Activated CD8-positive, alpha-beta T cell treated with anti-CD3 and anti-CD28 coated beads for 36 hours (primary cell): ENCODE measurements at places on chromosomes 3 and 15. TPM values are rescaled to one million over a fixed set of nuclear protein-coding genes. Genes with fewer than 3 reads are reported as not detected.
A peak's percentile ranks its signal among the peaks of the same experiment; 100 is the strongest.

GRCh38 chr15:48516121-48516520, 129.4 kb downstream of the FBN1 start:
- H3K4me3 ChIP-seq = no peak overlapping the region
- DNase-seq = no peak
- H3K4me1 ChIP-seq = no peaks in the 10 kb centered on the region
- H3K36me3 ChIP-seq = no peaks in the 10 kb centered on the region
- peaks cover 3% of the 10 kb centered on the region for H3K27me3 ChIP-seq

- no peaks in the 10 kb centered on the region for H3K36me3 ChIP-seq
- H3K4me1 ChIP-seq = no peaks in the 10 kb centered on the region
- DNase-seq = no peak
- H3K27ac ChIP-seq = no peak overlapping the region
- H3K27me3 ChIP-seq = peaks cover 24% of the 10 kb centered on the region
- no peak overlapping the region for H3K4me3 ChIP-seq
These were observed 31.3 kb downstream of the GATM start for GRCh38 chr15:45347033-45347432.

The CORO2B gene
- total RNA-seq = not detected

DNA sequence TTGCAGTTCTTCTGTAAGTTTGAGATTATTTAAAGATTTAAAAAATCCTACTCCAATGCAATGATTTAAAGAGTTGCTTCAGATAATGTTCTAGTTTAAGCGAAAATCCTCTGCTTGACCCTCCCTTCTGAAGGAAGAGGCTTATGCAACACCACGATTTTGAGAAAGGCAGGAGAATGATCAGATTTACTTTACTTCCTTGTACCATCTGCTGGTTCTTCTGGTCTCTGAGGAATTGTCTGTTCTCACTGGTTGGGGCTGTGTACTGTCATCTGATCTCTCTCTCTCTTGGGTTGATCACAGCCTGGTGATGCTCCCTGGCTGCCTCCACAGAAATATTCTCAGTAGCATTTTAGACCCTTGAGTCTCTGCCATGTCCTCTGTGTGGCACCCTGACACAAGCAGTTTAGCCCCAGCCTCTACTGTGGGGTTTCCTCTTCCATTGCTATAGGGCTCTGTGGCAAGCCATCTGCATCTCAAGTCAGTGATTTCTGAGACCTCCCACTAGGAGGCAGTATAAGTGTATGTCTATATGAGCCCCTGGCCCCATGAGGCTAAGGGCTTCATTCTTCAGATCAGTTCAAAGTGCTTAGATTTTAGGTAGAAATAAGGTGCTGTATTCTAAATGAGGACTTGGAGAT, 50.8 kb upstream of the PLAAT1 start:
- H3K36me3 ChIP-seq = no peaks in the 10 kb centered on the region
- H3K27ac ChIP-seq = no peak overlapping the region
- H3K4me3 ChIP-seq = no peak overlapping the region
- DNase-seq = peak; percentile 21

DNA sequence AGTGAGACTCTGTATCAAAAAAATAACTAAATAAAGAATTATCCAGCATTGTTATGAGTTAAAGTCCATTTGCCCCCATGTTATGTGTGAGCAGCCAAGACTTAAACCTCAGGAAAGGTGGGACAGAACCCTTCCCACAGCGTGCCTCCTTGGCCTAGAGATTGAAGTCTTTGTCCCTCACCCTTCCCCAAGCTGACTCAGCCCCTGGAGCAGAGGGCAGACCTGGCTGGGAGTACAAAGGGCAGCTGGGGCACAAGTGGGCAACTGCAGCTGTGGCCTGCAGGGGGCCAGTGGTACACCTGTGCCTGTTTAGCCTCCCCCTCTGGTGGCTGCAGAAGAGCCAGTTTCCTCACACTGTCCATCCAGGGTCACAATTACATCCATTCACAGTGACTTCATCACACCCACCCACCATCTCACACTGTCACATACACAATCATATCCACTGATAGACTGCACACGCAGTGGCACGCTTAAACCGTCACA, 940 bp upstream of the ACY1 start:
- DNase-seq = peak; percentile 66
- H3K4me3 ChIP-seq = peak overlapping the region; percentile 92
- peak overlapping the region; percentile 95 for H3K27ac ChIP-seq
- H3K27me3 ChIP-seq = no peaks in the 10 kb centered on the region

GRCh38 chr3:48492461-48493202, 11.3 kb downstream of the SHISA5 start:
- no peak overlapping the region for H3K27ac ChIP-seq
- H3K4me1 ChIP-seq = no peaks in the 10 kb centered on the region
- no peaks in the 10 kb centered on the region for H3K36me3 ChIP-seq
- no peak overlapping the region for H3K4me3 ChIP-seq
- no peaks in the 10 kb centered on the region for H3K27me3 ChIP-seq

GRCh38 chr3:177071496-177072156, 125.7 kb downstream of the TBL1XR1 start:
- H3K27me3 ChIP-seq = no peaks in the 10 kb centered on the region
- peaks cover 61% of the 10 kb centered on the region for H3K4me1 ChIP-seq
- no peak for DNase-seq
- peaks cover 38% of the 10 kb centered on the region for H3K36me3 ChIP-seq
- H3K4me3 ChIP-seq = no peak overlapping the region

The BTD gene
- 4.0 TPM for total RNA-seq

GRCh38 chr3:125057186-125057850, 1.5 kb upstream of the HEG1 start:
- no peaks in the 10 kb centered on the region for H3K36me3 ChIP-seq
- no peak overlapping the region for H3K4me3 ChIP-seq
- no peak for DNase-seq
- H3K27me3 ChIP-seq = peaks cover 13% of the 10 kb centered on the region

The CTXN2 gene
- total RNA-seq = not detected

The ZNF774 gene
- total RNA-seq = 1.2 TPM

- H3K36me3 ChIP-seq = peaks cover 9% of the 10 kb centered on the region
- peak within 1 kb of the TSS; percentile 82 for H3K27ac ChIP-seq
- peak; percentile 69 for DNase-seq
- peak within 1 kb of the TSS; percentile 81 for H3K4me3 ChIP-seq
These were observed at the start of gene SLC35G2 for GRCh38 chr3:136818769-136819391. SLC35G2 (plus strand) TSS chr3:136819126; CDS start chr3:136854461, 35,335 bp downstream.

DNA sequence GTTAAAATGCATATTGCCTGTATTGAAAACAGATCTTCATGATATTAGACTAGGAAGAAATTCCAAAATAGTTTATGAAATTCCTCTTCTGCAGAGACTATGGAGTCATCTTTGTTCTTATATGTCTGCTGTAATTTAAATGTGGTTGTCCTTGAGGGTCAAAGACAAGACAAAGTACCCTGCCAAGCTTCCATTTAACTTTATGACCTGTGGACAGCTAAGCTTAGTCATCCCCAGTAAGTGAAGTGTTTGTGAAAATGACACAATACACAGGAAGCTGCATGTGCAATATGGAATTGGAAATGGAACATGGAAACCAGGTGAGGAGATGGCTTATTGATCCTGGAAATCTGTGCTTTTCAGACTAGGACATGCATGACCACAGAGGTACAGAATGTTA, 68.5 kb upstream of the GBE1 start:
- no peak overlapping the region for H3K4me3 ChIP-seq
- no peaks in the 10 kb centered on the region for H3K36me3 ChIP-seq
- H3K27ac ChIP-seq = no peak overlapping the region
- peaks cover 3% of the 10 kb centered on the region for H3K27me3 ChIP-seq
- no peaks in the 10 kb centered on the region for H3K4me1 ChIP-seq

GRCh38 chr15:78055919-78056713, 21.4 kb downstream of the TBC1D2B start:
- H3K4me1 ChIP-seq = peaks cover 90% of the 10 kb centered on the region
- DNase-seq = no peak
- H3K27me3 ChIP-seq = no peaks in the 10 kb centered on the region
- H3K36me3 ChIP-seq = peaks cover 19% of the 10 kb centered on the region
- H3K27ac ChIP-seq = peak overlapping the region; percentile 83

The DISP2 gene
- total RNA-seq = 0.20 TPM

- H3K27ac ChIP-seq = peak overlapping the region; percentile 94
- peak overlapping the region; percentile 90 for H3K4me3 ChIP-seq
- DNase-seq = no peak
- H3K36me3 ChIP-seq = peaks cover 4% of the 10 kb centered on the region
- peaks cover 22% of the 10 kb centered on the region for H3K27me3 ChIP-seq
These were observed 1.8 kb downstream of the HDGFL3 start for GRCh38 chr15:83205725-83206324.

The KBTBD13 gene
- total RNA-seq = not detected

The LCTL gene
- not detected for total RNA-seq

- no peak for DNase-seq
- no peaks in the 10 kb centered on the region for H3K36me3 ChIP-seq
- H3K27ac ChIP-seq = no peak overlapping the region
- H3K4me3 ChIP-seq = no peak overlapping the region
- H3K27me3 ChIP-seq = peaks cover 14% of the 10 kb centered on the region
These were observed 35.4 kb upstream of the CORO2B start for GRCh38 chr15:68543165-68544008.

DNA sequence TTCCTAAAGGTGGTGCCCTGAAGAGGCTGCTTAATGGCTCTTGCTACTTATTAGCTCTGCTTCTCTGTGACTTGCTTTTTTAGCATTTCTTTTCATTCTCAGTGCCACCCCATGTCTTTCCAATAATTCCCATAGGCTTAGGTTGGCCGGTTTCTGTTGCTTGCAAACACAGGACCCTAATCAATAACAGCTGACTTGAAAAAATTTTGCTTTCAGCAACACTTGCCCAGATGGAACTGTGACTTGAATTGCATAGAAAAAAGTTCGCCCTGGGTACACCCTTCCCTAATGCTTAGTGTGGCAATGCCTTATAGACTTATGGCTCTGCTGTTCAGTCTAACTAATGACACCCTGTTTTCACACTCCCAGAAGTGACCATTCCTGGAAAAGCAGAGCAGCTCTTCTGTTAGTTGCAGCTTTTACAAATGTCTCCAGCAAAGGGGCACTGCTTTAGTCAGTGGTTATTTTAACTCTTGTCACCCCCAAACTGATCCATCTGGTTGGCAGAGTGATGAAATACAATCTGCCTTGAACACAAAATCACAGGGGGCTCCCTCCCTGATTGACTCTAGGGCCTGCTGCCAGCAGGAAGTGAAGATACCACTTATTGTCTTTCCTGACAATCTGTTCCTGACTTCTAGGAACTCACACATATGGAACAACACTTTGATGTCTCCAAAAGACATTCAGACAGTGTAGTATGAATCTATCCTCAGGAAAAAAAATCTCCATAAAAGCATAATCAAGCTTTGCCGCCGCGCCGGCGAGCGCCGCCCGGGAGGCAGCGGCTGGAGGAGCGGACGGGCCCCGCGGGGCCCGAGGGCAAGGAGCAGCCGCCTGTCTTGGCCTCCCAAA, 9.7 kb upstream of the SLMAP start:
- H3K27me3 ChIP-seq = no peaks in the 10 kb centered on the region
- no peaks in the 10 kb centered on the region for H3K4me1 ChIP-seq
- H3K4me3 ChIP-seq = no peak overlapping the region
- H3K36me3 ChIP-seq = no peaks in the 10 kb centered on the region

The BFSP2 gene
- 1.1 TPM for total RNA-seq

GRCh38 chr3:171491361-171491760, 31.2 kb upstream of the TNIK start:
- H3K4me3 ChIP-seq = peak overlapping the region; percentile 58
- H3K36me3 ChIP-seq = peaks cover 9% of the 10 kb centered on the region
- H3K4me1 ChIP-seq = peaks cover 35% of the 10 kb centered on the region
- H3K27me3 ChIP-seq = no peaks in the 10 kb centered on the region
- no peak for DNase-seq
- H3K27ac ChIP-seq = peak overlapping the region; percentile 71

GRCh38 chr3:180430896-180431295, 171.1 kb upstream of the TTC14 start:
- no peaks in the 10 kb centered on the region for H3K36me3 ChIP-seq
- no peak for DNase-seq
- no peaks in the 10 kb centered on the region for H3K27me3 ChIP-seq
- H3K27ac ChIP-seq = no peak overlapping the region
- no peak overlapping the region for H3K4me3 ChIP-seq
- H3K4me1 ChIP-seq = no peaks in the 10 kb centered on the region

- H3K4me3 ChIP-seq = no peak overlapping the region
- H3K27me3 ChIP-seq = no peaks in the 10 kb centered on the region
- no peaks in the 10 kb centered on the region for H3K4me1 ChIP-seq
- H3K27ac ChIP-seq = no peak overlapping the region
These were observed 2.1 kb upstream of the LCTL start for GRCh38 chr15:66567897-66568296.

GRCh38 chr15:68364028-68364659, 67.8 kb downstream of the ITGA11 start:
- no peak overlapping the region for H3K27ac ChIP-seq
- no peaks in the 10 kb centered on the region for H3K36me3 ChIP-seq
- H3K27me3 ChIP-seq = peaks cover 4% of the 10 kb centered on the region
- DNase-seq = no peak
- H3K4me1 ChIP-seq = peaks cover 9% of the 10 kb centered on the region
- H3K4me3 ChIP-seq = no peak overlapping the region

The CCR1 gene
- 0.67 TPM for total RNA-seq

DNA sequence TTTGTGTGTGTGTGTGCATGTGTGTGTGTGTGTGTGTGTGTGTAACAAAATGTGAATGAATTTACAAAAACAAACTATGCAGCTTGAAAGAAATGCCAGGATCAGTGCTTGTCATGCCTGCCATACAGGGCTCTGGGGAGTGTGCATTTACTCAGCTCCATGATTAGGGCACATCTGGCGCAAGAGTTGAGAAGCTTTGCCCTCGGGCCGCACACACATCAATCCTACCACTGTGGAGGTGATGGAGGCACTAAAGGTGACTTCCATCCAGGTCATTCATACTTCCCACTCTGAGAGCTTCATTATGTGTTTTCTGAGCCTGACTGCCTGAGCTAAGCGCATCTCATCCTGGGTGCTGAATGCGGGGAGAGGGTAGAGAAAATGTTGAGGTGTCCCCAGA, 72.0 kb upstream of the ZBED2 start:
- peaks cover 39% of the 10 kb centered on the region for H3K36me3 ChIP-seq
- H3K4me1 ChIP-seq = peaks cover 69% of the 10 kb centered on the region
- peak overlapping the region; percentile 59 for H3K4me3 ChIP-seq
- peak overlapping the region; percentile 94 for H3K27ac ChIP-seq
- DNase-seq = no peak

DNA sequence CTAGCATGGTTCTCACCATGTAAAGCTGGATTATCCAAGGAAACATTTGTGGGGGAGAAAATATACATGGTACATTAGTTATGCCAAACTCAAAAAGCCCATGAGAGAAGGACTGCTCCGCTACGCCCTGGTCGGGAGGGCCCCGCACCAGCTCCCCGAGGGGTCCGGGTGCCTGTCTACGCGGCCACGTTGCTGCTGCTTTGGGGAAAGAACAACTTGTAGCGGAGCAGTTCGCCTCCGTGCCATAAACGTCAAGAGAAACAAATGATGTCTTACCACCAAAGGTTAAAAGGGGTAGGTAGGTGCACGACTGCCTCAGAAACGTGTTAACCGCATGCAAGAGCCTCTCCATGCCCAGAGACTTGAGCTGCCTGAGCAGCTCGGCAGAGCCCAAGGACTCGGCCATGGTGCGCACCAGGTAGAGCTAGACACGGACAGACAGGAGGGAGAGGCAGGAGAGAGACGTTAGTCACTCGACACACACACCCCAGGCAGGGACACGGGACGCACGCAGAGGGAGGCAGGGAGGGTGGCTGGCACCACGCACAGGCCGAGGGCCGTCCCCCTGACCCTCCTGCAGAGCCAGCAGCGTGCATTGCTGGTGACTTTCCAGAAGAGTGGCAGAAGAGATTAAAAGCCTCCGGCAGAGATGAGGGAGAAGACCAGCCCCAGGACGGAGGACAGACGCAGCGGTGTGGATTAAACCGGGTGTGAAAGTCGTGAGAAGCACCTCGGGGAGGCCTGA, 63.4 kb downstream of the CYFIP1 start:
- H3K27ac ChIP-seq = no peak overlapping the region
- no peaks in the 10 kb centered on the region for H3K4me1 ChIP-seq
- H3K36me3 ChIP-seq = no peaks in the 10 kb centered on the region
- DNase-seq = no peak

- no peak overlapping the region for H3K27ac ChIP-seq
- H3K4me3 ChIP-seq = no peak overlapping the region
- no peaks in the 10 kb centered on the region for H3K4me1 ChIP-seq
- no peak for DNase-seq
- H3K36me3 ChIP-seq = no peaks in the 10 kb centered on the region
These were observed 191.1 kb upstream of the RASGRP1 start for GRCh38 chr15:38755718-38756117.
